ENCODE measurements at places on chromosomes 2 and 18.

- DNase-seq: no peak
Measured at GRCh38 chr18:10838553-10838952, 310.8 kb downstream of the PIEZO2 start.

DNA sequence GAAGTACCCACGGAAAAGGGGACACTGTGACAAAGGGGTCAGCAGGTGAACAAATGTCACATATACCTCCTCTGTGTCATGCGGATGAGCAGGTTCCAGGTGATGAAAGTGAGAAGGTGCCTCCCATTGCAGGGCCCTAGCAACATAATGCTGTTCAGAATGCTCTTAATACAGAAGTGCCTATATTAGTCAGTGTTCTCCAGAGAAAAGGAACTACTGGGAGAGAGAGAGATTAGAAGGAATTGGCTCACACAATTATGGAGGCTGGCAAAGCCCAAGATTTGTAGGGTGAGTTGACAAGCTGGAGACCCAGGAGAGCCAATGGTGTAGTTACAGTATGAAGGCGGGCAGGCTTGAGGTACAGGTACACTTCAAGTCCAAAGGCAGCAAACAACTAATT is 98.1 kb upstream of the CDC42EP3 start:
- DNase-seq: no peak

DNA sequence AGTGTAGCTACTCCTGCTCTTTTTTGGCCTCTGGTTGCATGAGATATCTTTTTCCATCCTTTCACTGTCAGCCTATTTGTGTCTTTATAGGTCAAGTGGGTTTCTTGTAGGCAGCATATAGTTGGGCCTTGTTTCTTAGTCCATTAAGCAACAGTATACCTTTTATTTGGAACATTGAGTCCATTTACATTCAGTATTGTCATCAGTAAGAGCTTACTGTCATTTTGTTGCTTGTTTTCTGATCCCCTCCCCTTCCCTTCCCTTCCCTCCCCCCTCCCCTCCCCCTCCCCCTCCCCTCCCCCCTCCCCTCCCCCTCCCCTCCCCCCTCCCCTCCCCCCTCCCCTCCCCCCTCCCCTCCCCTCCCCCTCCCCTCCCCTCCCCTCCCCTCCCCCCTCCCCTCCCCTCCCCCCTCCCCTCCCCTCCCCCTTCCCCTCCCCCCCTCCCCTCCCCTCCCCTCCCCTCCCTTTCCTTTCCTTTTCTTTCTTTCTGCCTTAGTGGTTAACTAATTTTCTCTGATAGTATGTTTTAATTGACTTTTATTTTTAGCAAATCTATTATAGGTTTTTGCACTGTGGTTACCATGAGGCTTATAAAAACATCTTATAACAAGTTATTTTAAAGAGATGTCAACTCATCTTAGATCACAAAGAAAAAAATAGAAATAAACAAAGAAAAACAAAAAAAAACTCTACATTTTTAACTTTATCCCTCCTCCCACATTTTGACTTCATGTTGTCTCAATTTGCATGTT is 13.2 kb upstream of the DCDC2C start:
- no peak for DNase-seq

GRCh38 chr2:44429034-44429433 is 67.3 kb downstream of the CAMKMT start:
- DNase-seq: no peak
